ENCODE measurements at places on chromosomes 3 and 15.

DNA sequence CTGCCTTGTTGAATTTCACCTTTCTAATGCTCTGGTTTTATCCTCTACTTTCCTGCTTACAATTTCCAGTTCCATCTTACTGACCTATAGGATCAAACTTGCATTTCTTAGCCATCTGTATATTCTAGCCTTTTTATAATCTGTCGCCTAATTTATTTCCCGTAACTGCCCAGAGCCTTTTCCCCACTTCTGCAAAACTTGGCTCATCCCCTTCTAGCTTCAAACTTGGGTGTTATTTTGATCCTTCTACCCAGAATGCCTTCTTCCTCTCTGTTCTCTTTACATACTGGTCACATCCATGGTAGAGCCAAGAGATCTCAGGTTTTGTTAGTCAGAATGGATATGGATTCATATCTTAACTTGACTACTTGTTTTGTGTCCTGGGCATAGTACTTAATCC is 2.6 kb downstream of the SACM1L start:
- no peak for DNase-seq

- DNase-seq = no peak
Observed at GRCh38 chr15:65917407-65917756, 48.1 kb downstream of the RAB11A start.

DNA sequence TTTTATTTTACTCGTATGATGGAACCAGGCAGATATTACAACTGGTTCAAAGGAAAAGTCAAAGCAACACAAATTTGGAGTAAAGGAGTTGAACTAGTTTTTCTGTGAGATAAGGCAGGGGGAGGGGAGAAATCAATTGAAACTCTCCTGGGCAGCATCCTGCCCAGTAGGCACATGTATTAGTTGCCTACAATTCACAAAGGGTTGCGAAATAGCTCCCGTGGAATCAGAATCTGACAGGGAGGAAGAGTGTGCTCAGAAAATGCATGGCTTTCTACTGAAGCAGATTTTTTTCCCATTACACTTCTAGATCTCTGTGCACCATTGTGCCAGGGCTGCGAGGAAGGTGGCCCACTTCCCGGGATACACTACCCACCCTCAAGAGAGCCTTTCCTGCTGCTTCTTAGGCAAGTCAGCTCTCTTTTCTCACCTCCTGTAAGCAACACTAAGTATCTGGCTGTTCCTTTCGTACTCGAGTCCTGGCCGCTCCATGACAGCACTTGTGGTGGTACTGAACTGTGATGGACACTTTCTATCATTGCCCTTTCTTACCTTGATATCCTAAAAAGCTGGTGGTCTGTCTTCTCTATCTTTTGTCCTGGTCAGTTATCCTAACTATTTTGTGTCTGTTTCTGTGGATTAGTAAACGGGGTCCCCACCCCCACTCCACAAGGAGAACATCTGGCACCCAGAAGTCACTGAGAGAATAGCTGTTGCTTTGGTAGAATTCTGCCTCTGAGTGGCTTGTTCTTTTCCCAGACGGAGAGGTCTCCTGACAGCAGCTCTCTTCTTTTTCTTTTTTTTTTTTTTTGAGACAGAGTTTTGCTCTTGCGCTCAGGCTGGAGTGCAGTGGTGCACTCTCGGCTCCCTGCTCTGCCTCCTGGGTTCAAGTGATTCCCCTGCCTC is 74.8 kb downstream of the RPL39L start:
- DNase-seq = no peak

- DNase-seq = no peak
Observed at GRCh38 chr15:64985366-64986033, 4.2 kb downstream of the SPG21 start.

DNA sequence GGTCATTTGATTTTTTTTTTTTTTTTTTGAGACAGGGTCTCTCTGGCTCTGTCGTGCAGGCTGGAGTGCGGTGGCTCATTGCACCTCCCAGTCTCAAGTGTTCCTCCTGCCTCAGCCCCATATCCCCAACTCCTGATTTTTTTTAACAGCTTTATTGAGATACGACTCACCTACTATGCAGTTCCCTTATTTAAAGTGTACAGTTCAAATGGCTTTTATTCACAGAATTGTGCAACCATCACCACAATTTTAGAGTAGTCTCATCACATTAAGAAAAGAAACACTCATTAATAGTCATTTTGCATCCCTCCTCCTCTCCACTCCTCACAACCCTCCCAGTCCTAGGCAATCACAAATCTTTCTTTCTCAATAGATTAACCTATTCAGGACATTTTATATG is 1.9 kb upstream of the TRA2B start:
- no peak for DNase-seq

- DNase-seq = peak; percentile 60
Observed at GRCh38 chr15:74793135-74794028, 11.5 kb downstream of the CSK start.

- no peak for DNase-seq
Observed at GRCh38 chr15:66822114-66822513, 120.1 kb downstream of the SMAD6 start.

DNA sequence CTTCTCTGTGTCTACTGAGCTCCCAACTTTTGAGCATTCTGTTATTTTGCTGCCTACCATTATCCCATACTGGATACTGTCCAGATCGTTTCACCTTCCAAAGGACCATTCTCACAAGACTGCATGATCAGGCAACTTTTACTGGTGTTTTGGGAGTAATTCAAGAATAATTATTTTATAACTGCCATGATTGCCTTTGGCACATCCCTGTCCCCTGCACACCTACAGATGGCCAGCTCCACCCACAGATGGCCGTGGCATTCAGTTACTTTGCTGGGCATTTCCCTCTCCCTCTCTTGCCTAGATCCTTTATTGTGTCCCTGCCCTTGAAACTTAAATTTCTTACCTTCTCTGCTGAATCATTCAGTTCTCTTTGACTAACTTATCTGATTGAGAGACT is 263.9 kb downstream of the DIPK2A start:
- no peak for DNase-seq

GRCh38 chr3:127671523-127672428 is 976 bp upstream of the ABTB1 start:
- DNase-seq = no peak

DNA sequence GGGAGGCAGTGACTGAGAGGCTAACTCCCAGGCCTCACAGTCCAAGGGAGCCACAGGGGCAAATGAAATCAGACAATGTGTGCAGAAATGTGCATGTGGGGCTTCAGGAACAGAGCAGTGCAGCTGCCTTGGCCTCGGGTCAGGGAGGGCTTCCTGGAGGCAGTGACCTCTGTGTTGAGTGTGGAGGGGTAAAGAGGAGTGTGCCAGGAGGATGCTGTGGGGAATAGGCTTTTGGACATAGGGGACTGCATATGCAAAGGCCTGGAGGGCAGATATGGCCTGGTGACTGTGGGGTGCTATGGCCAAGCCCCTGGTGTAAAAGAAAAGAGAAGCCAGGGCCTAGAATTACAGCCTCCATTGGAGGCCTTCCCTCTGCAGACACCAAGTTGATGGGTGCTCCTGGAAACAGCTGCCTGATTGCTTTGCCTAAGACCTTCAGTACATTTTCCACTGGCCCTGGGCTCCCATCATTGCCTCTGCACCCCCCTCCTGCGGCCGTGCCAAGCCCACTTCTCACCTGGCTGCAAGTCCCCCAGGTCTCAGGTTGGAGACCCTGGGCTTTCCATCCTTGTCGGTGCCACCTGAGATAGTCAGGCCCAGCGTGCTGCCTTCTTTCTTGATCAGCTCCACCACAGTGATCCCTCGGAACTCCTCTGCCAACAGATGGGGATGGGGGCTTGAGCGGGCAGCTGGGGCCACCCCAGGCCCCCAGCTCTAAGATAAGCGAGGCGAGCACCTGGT is 15.1 kb downstream of the GRIP2 start:
- DNase-seq = no peak

GRCh38 chr3:73461547-73461946 is 163.2 kb downstream of the PDZRN3 start:
- no peak for DNase-seq

GRCh38 chr3:23964537-23965235 is 19.6 kb downstream of the NR1D2 start:
- DNase-seq = no peak
